ENCODE measurements at places on chromosomes 5 and 9.

GRCh38 chr5:137091472-137091871 lies 407.7 kb downstream of the SPOCK1 start:
- DNase-seq: no peak

GRCh38 chr9:32384364-32385151 lies at the start of gene ACO1:
TSS of gene ACO1 (plus strand) at chr9:32384643. CDS start at chr9:32405507, 20,864 bp downstream.
- peak; percentile 74 for DNase-seq

GRCh38 chr5:23303435-23303834 lies 204.0 kb upstream of the PRDM9 start:
- no peak for DNase-seq

GRCh38 chr9:33719581-33720374 lies 75.6 kb upstream of the PRSS3 start:
- peak; percentile 13 for DNase-seq

GRCh38 chr9:27771803-27772545 lies 198.7 kb upstream of the C9orf72 start:
- no peak for DNase-seq

- DNase-seq: no peak
Observed at GRCh38 chr5:181217803-181218062, 5.3 kb upstream of the TRIM41 start.

GRCh38 chr5:143001764-143002351 lies 231.7 kb downstream of the ARHGAP26 start:
- no peak for DNase-seq

GRCh38 chr9:96214635-96215034 lies 87.3 kb downstream of the HSD17B3 start:
- DNase-seq: no peak

GRCh38 chr9:33437898-33438297 lies 9.5 kb downstream of the AQP3 start:
- DNase-seq: no peak

GRCh38 chr5:88214655-88215054 lies 54.0 kb downstream of the TMEM161B start:
- no peak for DNase-seq

- no peak for DNase-seq
Observed at GRCh38 chr5:73946919-73947602, 321.1 kb downstream of the ARHGEF28 start.

- DNase-seq: no peak
Observed at GRCh38 chr9:89496645-89497256, 1.2 kb downstream of the SEMA4D start.

DNA sequence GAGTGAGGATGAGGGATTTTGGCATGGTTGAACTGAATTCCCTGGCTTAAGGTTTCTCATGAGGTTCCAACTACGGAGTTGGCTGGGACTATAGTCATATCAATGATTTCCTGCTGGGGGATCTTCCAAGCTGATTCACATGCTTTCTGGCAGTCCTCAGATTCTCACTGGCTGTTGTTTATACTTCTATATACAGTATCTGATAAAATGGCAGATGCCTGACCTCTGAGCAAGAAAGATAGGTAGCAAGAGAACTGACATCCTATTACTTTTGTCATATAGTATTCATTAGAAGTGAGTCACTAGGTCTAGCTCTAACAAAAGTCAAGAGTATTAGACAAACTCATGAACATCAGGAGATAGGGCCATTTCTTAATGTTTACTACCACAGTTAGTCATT lies 440.9 kb upstream of the EDIL3 start:
- no peak for DNase-seq

DNA sequence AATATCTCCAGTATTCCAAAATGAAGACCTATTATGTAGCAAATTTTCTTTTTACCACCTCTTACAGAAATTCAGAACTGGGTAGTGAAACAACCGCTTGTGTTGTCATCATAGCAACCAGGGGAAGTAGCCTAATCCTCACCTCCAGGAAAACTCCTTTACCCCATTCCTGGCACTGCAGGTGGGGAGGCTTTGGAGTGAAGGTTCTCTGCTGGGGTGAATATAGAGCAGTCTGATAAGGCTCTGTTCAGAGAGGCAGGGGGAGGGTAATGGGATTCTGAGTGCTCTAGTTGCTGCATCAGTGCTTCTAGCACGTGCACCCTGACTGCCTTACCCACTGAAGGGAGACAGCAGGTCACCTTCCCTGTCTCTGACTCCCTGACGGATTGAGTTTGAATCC lies 116.2 kb downstream of the MAN2A1 start:
- DNase-seq: no peak

DNA sequence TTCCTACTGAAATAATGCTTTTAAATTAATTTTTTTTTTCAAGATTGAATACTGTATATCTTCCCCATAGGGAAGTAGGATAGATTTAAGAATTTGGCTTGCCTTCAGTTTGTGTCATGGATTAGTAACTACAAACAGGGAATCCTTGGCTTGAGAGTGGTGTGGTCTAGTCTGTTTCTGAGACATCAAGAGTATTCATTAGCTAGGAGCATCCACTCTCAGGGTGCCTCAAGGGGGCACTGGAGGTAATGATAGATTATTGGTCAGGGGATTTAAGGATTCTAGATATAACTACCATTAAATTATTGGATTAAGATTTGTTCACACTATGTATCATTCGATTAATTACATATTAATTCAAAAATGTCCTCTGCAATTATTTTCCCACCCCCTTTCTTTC lies 91.8 kb upstream of the TXNDC8 start:
- DNase-seq: no peak

DNA sequence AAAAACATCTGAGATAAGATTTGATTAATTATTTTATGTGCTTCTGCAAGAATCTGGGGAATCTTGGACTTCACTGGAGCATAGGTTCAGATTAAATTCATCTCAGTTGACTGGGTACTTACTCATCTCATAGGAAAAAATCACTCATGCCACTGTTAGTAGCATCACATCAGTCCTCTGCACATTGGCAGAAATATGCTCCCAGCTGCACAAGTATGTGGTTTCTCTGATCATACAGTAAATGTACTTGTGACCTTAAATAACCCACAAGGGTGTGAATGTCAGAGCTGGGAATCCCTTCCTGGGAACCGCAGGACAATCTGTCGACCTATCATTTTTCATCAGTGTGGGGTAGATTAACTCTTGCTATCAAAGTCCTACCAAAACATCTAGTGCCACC lies 203.7 kb upstream of the SLC24A2 start:
- DNase-seq: no peak

DNA sequence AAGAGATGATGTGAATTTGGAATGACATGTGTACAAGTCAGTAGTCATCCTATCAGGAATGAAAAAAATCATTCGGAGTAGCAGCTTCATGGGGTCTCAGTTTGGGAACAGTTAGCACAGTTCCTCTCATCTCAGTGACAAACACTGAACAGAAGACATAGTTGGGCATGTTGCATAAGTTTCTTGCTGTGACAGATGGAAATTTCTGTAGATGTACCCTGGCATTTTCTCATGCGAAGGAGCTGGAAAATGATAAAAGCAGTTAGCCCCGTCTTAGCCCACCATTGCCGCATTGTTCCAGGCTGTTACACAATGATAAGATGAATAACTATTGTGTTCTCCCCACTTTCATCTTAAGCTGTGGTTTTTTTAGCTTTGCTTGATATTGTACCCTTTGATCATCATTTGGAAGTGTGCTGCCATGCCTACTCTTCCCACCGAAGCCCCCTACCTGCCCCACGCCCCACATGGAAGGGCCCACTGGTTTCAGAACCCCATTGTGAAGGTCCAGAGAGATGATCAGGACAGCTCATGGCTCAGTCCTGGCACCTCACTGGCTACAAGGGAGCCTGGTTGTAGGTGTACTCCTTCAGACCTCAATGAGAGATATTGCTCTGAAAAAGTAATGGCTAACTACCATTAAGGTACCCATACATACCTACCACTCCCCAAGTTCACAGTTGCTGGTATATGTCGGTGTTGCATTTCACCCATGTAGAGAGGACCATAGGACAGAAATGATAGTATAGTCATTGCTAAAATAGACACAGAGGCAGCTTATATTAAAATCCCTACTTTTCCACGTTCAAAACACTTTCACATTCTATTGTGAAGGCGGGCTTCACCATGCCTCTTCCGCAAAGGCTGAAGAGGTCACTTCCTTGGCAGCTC lies 38.8 kb downstream of the SFXN1 start:
- no peak for DNase-seq

- DNase-seq: no peak
Observed at GRCh38 chr5:111972080-111972479, 215.1 kb upstream of the NREP start.

- no peak for DNase-seq
Observed at GRCh38 chr5:139755892-139756671, 39.5 kb upstream of the PSD2 start.

DNA sequence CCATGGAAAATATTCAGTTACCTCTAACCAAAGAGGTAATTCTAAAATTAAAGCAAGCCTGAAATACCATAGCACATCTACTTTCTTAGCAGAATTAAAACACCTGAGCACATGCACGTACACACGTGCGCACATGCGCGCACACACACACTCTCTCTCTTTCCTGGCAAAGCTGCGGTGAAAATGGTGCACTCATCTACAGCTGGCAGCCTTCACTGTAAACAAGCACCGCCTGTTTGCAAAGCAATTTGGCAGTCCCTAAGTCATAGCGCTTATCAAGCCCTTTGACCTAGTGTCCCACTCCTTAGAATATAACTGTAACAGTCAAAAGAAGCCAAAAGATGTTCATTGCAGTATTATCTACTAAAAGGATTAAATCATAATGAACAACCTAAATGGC lies 278.7 kb downstream of the DENND1A start:
- no peak for DNase-seq

GRCh38 chr5:115453391-115454095 lies 91.0 kb downstream of the FEM1C start:
- DNase-seq: no peak

- no peak for DNase-seq
Observed at GRCh38 chr5:66963559-66963971, 233.0 kb downstream of the CD180 start.

DNA sequence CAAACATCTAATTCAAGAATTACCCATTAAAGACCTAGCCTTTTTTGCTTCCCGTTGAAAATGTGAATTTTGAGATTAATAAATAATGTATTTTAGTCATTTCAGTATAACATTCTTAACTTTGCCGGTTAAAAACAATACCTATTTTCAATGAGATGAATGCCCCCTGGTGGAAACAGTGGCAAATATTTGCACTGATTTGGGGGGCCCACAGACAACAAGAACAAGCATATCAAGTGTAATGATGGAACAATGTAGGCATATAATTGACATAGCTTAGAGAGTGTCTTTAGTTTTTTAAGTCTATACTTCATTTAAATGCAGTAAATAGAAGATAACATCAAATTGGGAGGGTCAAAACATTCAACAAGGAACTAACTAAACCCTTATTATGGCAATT lies 111.9 kb downstream of the NTRK2 start:
- DNase-seq: no peak

DNA sequence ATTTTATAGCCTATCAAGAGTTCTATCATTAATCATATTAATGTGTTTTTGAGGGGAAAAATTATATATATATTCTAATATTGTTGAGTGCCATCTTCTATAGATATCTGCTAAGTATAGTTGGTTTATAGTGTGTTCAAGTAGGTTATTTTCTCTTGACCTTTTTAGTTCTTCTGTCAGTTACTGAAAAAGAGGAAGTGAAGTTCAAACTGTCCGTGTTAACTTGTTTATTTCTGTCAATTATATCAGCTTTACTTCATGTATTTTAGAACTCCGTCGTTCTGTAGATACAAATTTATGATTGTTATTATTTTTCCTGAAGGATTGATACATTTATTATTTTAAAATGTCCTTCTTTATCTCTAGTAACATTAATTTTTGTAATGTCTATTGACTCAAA lies 1209.1 kb downstream of the CDH12 start:
- DNase-seq: no peak

- no peak for DNase-seq
Observed at GRCh38 chr5:33928283-33928682, 7.9 kb upstream of the RXFP3 start.

- no peak for DNase-seq
Observed at GRCh38 chr9:96116275-96117064, 185.5 kb downstream of the HSD17B3 start.

GRCh38 chr5:112830378-112830777 lies 30.7 kb upstream of the SRP19 start:
- no peak for DNase-seq

DNA sequence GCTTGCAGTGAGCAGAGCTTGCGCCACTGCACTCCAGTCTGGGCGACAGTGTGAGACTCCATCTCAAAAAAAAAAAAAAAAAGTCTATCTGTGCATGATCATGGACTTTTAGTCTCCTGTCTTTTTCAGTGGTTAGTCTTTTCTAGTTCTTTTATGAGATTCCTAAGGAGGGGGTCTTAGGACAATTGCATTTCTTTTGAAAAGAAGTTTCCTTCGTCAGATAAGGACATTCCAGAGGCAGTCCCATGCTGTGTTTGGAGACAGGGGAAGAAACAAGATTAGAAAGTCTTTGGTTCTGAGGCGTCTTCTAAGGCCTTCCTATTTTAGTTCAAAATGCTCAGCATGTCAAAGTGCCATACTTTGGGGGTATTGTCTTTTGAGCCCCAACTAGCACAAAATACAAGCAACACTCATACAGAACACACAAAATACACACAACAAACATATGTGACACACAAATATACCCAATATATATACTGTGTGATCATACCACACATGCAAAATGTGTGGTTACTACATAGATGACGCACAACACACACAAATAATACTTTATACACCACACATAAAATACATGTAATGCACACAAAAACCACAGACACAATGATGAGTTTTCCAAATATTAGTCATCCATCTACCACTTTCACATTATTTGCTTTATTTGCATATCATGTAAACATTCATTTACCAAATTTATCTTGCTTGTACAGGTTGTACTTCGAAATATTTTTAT lies 394.5 kb downstream of the SPATA31D1 start:
- DNase-seq: no peak

DNA sequence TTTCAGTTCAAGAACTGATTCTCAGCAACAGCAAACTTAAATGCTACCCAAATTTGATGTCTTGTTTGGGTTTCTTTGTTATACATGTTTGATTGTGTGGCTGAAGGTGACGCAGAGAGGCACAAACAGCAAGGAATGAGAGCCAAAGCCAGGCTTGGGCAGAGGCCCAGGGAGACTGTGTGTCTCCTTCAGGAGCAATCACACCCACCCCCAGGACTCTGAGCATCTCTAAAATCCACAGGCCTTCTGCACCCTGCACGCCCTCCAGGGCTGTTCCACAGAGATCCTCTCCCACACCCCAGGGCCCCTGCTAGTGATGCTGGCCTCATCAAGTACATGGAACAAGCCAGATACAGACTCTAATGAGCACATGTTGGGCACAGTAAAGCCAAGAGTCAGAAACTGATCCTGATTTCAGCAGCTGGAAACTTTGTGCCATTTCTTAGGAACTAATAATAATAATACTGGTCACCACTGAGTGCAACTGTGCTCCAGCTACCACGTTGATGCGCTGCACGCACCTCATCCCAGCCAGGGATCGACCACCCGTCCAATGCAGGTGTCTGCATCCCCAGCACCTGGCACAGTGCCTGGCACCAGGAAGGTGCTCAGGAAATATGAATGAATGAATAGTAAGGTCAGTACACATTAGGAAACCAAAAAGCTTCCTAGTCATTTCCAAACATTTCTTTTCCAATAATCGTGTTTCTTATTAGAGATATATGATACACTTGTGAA lies 54.6 kb upstream of the TCF7 start:
- DNase-seq: no peak

GRCh38 chr5:146342882-146343865 lies 4.5 kb downstream of the POU4F3 start:
- no peak for DNase-seq

GRCh38 chr9:137152844-137153405 lies 14.0 kb downstream of the GRIN1 start:
- no peak for DNase-seq

GRCh38 chr9:6895754-6896153 lies 138.0 kb downstream of the KDM4C start:
- no peak for DNase-seq

- no peak for DNase-seq
Observed at GRCh38 chr5:118722122-118723020, 266.0 kb downstream of the DTWD2 start.

All from activated CD4-positive, alpha-beta T cell treated with anti-CD3 and anti-CD28 coated beads, Interleukin-2, amount 50 U/mL, for 24 hours (primary cell).